ENCODE measurements at places on chromosomes 6 and 20. TPM values are rescaled to one million over a fixed set of nuclear protein-coding genes. Genes with fewer than 3 reads are reported as not detected.

DNA sequence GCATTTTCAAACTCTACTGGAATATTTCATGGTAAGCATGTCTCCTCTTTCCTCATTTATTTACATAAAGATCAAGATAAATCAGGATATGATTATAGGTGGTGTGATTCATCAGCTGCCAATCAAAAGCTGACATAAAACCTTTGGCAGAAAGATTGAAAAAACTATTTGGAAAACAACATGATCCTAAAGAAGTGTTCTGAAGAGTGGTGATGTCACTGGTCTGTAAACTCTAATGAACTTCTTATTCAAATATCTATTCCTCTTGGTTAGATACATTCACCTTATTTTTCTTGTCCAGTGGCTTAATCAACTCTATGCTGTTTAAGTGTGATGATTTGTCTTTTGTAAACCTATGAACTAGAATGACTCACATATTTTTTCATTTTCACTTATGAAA, 535.5 kb upstream of the CITED2 start:
- H3K4me1 ChIP-seq = no peaks in the 10 kb centered on the region
- no peaks in the 10 kb centered on the region for H3K27me3 ChIP-seq
- H3K36me3 ChIP-seq = no peaks in the 10 kb centered on the region
- DNase-seq = no peak
- no peak overlapping the region for H3K4me3 ChIP-seq
- no peak overlapping the region for H3K27ac ChIP-seq

Gene TOX2
- 0.89 TPM for polyA plus RNA-seq

GRCh38 chr6:168072730-168073129, 6.3 kb downstream of the FRMD1 start:
- H3K4me3 ChIP-seq = no peak overlapping the region
- H3K27ac ChIP-seq = no peak overlapping the region
- H3K36me3 ChIP-seq = no peaks in the 10 kb centered on the region
- H3K4me1 ChIP-seq = no peaks in the 10 kb centered on the region

GRCh38 chr20:5715071-5715841, 34.9 kb upstream of the SHLD1 start:
- H3K27ac ChIP-seq = peak overlapping the region; percentile 99
- H3K4me3 ChIP-seq = peak overlapping the region; percentile 65
- H3K27me3 ChIP-seq = peaks cover 2% of the 10 kb centered on the region
- peaks cover 33% of the 10 kb centered on the region for H3K4me1 ChIP-seq

DNA sequence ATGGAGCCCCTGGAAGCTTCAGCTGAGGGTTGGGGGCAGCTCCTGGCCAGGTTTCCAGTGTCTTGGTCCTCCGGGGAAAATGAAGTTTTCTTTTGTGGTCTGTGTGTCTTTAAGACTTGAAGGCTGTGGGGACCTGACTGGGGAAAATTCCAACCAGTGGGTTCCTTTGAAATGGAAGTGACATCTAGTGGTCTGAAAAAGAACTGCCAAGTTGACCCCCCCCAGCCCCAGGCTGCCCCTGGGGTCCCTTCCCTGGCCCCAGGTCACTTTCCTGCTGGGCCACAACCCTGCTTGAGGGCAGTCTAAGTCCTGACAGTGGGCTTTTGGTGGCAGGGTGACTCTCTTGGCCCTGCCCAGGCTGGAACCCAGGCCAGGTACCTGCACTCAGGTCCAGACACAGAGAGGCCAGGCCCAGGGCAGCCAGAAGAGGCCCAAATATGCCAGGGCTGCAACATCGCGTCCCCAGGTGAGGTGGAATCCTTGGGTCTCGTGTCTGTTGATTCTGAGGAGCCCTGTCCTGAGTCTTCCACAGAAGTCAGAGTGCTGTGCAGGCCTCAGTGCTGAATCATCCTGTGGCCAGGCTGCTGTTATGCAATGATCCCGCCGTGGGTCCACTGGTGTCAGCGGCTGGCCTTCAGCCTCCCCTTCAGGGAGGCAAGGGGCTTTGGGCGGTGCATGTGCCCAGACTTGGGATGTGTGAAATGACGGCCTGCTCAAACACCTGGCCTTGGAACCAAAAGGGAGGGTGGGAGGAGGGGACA, 68.4 kb downstream of the VEGFA start:
- no peaks in the 10 kb centered on the region for H3K36me3 ChIP-seq
- no peak overlapping the region for H3K27ac ChIP-seq
- H3K27me3 ChIP-seq = no peaks in the 10 kb centered on the region
- H3K4me1 ChIP-seq = no peaks in the 10 kb centered on the region
- H3K4me3 ChIP-seq = no peak overlapping the region

DNA sequence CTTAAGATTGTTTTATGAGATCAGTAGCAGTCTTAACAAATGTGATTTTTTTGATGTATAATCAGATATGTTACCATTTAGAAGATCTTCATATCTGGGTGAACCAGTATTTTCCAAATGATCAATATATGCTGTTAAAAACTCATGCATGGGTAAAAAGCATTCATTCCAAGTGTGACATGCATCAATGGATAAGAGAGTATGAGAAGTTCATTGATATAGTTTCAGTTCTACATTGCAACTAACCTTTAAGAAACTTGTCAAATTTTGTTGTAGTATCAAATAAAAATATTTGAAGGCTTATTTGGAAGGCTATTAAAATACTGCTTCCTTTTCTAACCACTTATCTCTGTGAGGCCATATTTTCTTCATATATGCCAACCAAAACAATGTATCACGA, 117.7 kb downstream of the FIG4 start:
- H3K36me3 ChIP-seq = peaks cover 28% of the 10 kb centered on the region
- H3K4me1 ChIP-seq = no peaks in the 10 kb centered on the region
- H3K4me3 ChIP-seq = no peak overlapping the region
- H3K27ac ChIP-seq = no peak overlapping the region

Gene C20orf202
- not detected for polyA plus RNA-seq

Gene ADAM33
- polyA plus RNA-seq = not detected

DNA sequence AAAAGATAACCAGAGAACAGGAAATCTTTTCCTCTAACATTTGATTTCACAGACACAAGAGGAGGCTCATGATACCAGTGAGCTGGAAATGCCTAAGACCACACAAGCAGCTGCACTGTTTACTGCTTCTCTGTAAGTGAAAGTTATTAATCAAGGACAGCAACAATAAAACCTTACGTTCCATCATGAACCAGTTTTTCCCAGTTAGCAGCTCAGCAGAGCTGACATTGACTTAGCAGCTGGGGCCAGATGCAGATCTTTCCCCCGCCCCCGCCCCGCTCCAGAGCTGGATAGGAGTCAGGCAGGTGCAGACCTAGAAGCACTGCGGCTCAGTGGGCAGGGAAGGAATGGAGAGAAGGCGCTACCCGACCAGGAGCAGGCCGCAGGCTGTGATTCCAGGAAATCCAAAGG, 275.2 kb downstream of the GMDS start:
- H3K4me1 ChIP-seq = peaks cover 6% of the 10 kb centered on the region
- no peak for DNase-seq
- no peak overlapping the region for H3K4me3 ChIP-seq
- H3K36me3 ChIP-seq = peaks cover 1% of the 10 kb centered on the region
- no peak overlapping the region for H3K27ac ChIP-seq

DNA sequence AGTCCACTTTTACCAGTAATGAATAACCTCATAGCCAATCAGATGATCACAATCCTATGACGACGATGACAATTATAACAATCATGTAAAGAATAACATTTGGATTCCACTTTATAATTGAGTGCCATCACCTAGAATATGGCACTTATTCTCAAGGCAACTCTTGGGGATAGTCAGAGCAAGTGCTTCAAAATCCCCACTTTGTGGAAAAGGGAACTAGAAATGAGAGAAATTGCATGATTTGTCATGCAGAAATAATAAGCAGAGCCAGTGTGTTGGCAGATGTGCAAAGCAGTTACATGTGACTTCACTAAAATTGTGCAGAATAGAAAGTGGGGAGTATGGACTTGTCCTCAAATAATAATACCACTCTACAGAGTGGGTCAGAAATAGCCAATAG, 41.3 kb downstream of the FRK start:
- H3K27me3 ChIP-seq = peaks cover 18% of the 10 kb centered on the region
- no peaks in the 10 kb centered on the region for H3K36me3 ChIP-seq
- no peaks in the 10 kb centered on the region for H3K4me1 ChIP-seq
- DNase-seq = no peak

Gene MOCS1
- polyA plus RNA-seq = 0.92 TPM

Gene HMGCLL1
- polyA plus RNA-seq = not detected

DNA sequence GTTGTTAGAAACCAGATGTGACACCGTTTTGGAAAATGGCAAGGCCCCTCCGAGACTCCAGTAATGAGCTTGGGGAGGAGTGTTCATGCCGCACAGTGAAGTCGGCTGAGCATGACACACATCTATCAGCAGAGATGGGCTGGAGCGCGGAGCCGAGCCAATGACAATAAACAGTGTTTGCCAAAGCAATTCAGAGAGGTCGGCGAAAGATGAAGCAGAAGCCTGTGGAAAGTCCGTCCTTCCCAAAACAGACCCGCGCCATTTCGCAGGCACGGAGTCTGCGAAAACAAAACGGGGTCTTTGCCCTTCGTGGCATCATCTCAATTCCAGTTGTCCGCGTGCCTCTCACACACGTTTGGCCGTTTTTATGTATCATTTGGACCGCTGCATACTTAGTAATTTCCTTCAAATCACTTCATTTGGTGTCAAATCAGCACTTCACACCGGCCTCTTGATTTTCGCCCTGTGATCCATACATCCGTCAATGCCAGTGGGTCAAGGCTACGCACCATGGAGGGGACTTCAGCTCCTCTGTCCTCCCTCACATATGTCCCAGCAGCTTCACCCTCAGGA, 71.3 kb downstream of the SULF2 start:
- H3K27me3 ChIP-seq = peaks cover 31% of the 10 kb centered on the region
- H3K4me3 ChIP-seq = no peak overlapping the region
- no peaks in the 10 kb centered on the region for H3K4me1 ChIP-seq

All from naive thymus-derived CD8-positive, alpha-beta T cell (primary cell).